ENCODE measurements at places on chromosomes 1 and 21. TPM values are rescaled to one million over a fixed set of nuclear protein-coding genes. Genes with fewer than 3 reads are reported as not detected.

Gene TRIM58
- 7.2 TPM for total RNA-seq

DNA sequence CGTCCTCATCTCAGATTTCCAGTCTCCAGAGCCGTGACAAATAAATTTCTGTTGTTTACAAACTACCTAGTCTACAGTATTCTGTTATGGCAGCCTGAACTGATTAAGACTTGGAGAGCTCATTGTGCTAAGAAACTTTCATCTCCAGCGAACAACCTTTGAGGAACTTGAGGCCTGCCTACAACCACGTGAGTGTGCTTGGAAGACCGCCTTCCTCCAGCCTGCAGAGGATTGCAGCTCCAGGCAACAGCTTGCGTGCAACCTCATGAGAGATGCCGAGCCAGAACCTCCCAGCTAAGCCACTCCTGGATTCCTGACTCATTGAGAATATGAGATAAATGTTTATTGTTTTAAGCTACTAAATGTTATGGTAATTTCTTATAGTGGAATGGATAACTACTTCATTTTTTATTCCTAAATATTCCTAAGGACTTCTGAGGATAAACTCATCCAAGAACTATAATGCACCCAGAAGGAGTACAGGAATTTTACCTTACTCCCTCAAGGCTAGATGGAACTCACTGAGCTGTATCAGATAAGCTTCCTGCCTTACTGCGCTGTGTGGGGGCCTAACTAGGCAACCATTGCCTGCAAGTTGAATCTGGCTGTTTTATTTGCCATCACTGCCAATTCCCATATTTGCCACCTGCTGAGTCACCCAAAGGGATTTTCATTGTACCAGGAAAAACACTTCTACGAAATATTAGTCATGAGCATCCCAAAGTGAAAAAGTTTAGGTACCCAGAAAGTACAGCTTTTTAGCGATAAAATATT lies 17.6 kb downstream of the FAM177B start:
- no peak overlapping the region for H3K27ac ChIP-seq
- H3K27me3 ChIP-seq = no peaks in the 10 kb centered on the region
- no peaks in the 10 kb centered on the region for H3K4me1 ChIP-seq
- DNase-seq = no peak

Gene CRYAA
- not detected for total RNA-seq

Gene GPR157
- 3.3 TPM for total RNA-seq

GRCh38 chr1:172399756-172400721 lies 20.4 kb upstream of the C1orf105 start:
- DNase-seq = no peak
- H3K4me3 ChIP-seq = no peak overlapping the region
- no peak overlapping the region for H3K27ac ChIP-seq

DNA sequence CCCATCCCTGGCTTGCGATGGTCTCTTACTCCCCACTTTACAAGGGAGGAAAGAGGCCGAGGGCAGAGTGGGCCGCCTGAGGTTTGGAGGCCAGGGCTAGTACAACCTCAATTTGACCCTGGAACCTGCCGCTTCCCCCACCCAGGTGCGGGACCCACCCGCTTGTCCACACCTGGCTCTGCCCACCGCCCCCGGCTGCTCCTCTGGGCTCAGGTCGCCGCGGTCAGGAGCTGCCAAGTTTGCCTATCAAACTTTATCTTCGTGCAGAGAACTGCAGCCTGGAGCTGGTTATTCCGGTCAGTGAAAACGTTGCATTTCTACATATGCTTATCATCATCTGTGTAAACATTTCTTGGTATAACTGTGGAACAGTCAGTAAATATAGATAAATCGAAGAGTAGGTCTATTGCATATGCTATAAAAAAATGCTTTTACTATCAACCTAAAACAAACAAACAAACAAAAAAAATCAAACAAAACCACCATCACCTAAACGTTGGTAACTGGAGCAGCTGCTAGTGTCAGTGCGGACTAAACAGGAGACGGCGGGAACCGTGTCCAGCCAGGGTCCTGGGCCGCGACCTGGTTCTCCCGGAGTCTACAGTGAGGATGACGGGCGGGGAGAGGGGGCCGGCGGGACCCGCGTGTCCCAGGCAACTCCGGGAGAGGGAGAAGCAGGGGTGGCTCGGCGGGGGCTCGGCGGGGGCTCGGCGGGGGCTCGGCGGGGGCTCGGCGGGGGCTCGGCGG lies 906 bp upstream of the ADARB1 start:
- H3K27ac ChIP-seq = peak overlapping the region; percentile 88
- no peaks in the 10 kb centered on the region for H3K27me3 ChIP-seq
- no peak for DNase-seq

GRCh38 chr1:78101514-78101913 lies 55.7 kb downstream of the GIPC2 start:
- no peaks in the 10 kb centered on the region for H3K27me3 ChIP-seq
- DNase-seq = no peak
- no peaks in the 10 kb centered on the region for H3K4me1 ChIP-seq

Gene SLFNL1
- total RNA-seq = 1.6 TPM

DNA sequence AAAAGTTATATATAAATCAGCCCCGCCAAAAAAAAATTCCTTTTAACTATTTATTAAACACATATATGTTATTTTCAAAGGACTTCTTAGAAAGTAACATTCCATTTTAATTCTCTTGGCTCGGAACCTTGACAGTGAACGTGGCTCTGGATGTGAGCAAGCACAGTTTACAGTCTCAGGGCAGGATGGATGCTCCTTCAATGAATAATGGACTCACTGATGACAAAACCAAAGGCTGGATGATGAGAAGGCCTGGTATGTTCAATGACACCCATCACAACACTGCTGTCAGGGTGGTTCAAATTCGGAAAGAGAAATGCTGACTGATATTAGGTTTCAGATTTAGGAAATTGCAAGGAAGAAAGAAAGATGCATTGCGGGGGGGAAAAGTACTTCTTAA lies 148.8 kb downstream of the SIPA1L2 start:
- no peak overlapping the region for H3K27ac ChIP-seq
- DNase-seq = no peak
- H3K27me3 ChIP-seq = no peaks in the 10 kb centered on the region
- no peaks in the 10 kb centered on the region for H3K36me3 ChIP-seq
- no peak overlapping the region for H3K4me3 ChIP-seq

- no peak overlapping the region for H3K27ac ChIP-seq
Measured at GRCh38 chr21:29403922-29404538, 105.3 kb downstream of the BACH1 start.

Gene LCE1B
- not detected for total RNA-seq

DNA sequence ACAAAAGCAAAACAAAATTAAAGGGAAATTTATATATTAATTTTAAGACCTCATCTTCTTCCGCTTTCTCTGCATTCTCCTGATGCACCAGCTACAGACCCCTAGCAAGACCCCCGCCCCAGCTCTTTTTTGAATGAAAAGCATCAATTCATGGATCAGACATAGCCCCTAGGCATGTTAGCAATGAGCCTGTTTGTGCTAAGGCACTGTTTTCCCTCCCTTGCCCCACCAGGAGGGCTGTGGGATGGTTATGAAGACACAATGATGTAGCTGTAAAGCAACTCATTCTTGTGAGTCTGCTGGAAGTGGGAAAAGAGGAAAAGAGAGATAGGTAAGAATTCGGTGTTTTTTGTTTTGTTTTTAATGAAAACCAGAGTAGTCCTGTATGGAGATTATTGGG lies 88.5 kb upstream of the ZBTB18 start:
- no peaks in the 10 kb centered on the region for H3K4me1 ChIP-seq
- no peaks in the 10 kb centered on the region for H3K36me3 ChIP-seq
- H3K27me3 ChIP-seq = no peaks in the 10 kb centered on the region
- H3K4me3 ChIP-seq = no peak overlapping the region
- H3K27ac ChIP-seq = no peak overlapping the region

DNA sequence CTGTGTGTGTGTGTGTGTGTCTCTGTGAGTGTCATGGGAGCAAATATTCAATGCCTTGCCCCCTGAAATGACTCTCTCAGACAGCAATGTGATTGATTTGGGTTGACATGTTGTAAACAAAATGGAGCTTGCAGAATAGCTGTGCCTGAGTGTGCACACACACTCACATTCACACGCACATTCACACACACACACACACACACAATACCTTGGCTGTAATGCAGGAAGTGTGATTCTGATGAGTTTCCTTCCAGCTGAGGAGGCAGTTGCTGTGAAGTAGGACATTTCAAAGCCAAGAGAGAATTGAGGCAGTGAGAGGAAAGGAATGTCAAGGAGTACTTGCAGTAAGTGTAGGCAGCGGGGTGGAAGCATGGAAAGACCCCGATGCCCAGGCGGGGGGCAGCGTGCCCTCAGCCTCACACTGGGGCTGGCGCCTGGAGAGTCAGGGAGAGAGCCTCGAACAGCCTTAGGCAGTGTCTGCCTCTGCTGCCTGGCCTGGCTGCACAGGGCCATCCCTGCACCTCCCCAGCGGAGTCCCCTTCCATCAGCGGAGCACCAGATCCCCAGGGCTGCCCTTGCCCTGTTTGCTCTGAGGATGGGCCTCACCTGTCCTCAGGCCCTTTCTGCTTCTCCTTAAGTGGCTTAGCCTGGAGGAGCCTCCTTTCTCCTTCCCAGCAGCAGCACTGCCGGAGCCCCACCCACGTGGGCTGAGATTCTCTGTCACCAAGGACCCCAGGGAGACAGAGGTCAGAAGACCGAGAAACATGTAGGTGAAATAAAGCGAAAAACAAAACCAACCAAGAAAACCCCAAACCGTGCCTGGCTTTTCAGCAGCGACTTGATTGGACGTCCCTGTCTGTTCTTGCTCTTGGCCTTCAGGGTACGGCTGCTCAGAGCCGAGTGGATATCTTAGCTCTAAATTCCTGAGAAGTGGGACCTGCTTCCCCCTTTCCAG lies 9.2 kb downstream of the VASH2 start:
- no peak for DNase-seq
- H3K27me3 ChIP-seq = no peaks in the 10 kb centered on the region
- no peak overlapping the region for H3K27ac ChIP-seq
- no peaks in the 10 kb centered on the region for H3K36me3 ChIP-seq

Gene GBP7
- total RNA-seq = not detected

GRCh38 chr1:92970990-92971689 lies 9.9 kb upstream of the DIPK1A start:
- DNase-seq = no peak
- H3K27ac ChIP-seq = no peak overlapping the region
- no peaks in the 10 kb centered on the region for H3K36me3 ChIP-seq
- H3K4me1 ChIP-seq = no peaks in the 10 kb centered on the region
- H3K27me3 ChIP-seq = no peaks in the 10 kb centered on the region

DNA sequence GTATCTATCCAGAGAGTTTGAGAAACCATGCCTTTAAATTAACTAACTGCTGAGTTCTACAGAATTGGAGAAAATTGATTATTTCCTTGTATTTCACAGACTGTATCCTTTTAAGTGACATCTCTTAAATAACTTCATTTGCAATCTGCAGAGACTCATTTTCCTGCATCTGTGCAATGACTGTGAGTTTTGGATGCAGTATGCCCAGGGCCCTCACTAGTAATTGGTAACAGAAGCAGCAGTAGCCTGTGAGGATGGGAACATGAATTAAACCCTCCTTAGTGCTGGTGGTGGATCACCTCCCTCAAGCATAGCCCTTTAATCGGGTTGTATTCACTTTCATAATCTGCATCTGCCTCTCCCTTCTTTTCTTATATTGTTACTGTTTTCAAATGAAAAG lies 21.7 kb upstream of the SH3D21 start:
- no peak for DNase-seq
- no peak overlapping the region for H3K27ac ChIP-seq
- H3K4me1 ChIP-seq = no peaks in the 10 kb centered on the region
- no peaks in the 10 kb centered on the region for H3K27me3 ChIP-seq
- no peaks in the 10 kb centered on the region for H3K36me3 ChIP-seq
- no peak overlapping the region for H3K4me3 ChIP-seq

GRCh38 chr1:155022927-155023236 lies 10.7 kb downstream of the DCST2 start:
- no peak overlapping the region for H3K27ac ChIP-seq
- DNase-seq = peak; percentile 72
- H3K4me1 ChIP-seq = no peaks in the 10 kb centered on the region

- H3K4me3 ChIP-seq = no peak overlapping the region
- no peak overlapping the region for H3K27ac ChIP-seq
- no peaks in the 10 kb centered on the region for H3K27me3 ChIP-seq
- H3K36me3 ChIP-seq = no peaks in the 10 kb centered on the region
Measured at GRCh38 chr1:119336848-119337247, 31.7 kb upstream of the HAO2 start.

Gene ITGB2
- 20.5 TPM for total RNA-seq

Gene KMO
- total RNA-seq = 0.13 TPM

Gene ZBTB7B
- 412 TPM for total RNA-seq

DNA sequence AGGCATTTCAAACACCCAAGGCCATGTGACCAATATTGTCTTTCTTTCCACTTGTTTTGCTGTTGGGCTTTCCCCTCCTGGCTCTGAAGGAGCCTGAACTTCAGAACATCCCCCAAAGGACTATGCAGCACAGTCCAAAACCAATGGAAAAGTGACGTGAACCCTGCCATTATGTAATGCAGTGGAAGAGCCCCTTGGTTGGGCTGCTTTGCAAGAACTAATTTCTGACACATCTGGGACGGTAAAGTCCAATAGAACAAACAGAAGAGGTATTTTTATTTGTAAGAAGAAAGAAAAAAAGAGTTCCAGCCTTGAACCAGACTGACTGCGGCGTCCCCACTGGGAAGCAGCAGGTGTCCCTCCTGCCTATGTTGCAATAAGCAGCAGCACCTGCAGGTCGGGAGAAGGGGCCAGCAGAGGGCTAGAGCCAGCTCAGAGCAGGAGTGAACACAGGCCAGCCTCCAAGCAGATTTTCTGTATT lies 116.7 kb downstream of the CDC7 start:
- no peaks in the 10 kb centered on the region for H3K27me3 ChIP-seq
- H3K36me3 ChIP-seq = no peaks in the 10 kb centered on the region
- no peak overlapping the region for H3K27ac ChIP-seq
- peak; percentile 66 for DNase-seq

Gene TMEM269
- not detected for total RNA-seq

Gene PLPPR4
- total RNA-seq = not detected

GRCh38 chr1:78236716-78237115 lies 190.9 kb downstream of the GIPC2 start:
- no peak for DNase-seq
- no peaks in the 10 kb centered on the region for H3K27me3 ChIP-seq
- H3K4me1 ChIP-seq = no peaks in the 10 kb centered on the region
- no peak overlapping the region for H3K4me3 ChIP-seq
- H3K27ac ChIP-seq = no peak overlapping the region

GRCh38 chr1:103469801-103470200 lies 55.7 kb upstream of the RNPC3 start:
- H3K27me3 ChIP-seq = no peaks in the 10 kb centered on the region
- no peak overlapping the region for H3K27ac ChIP-seq
- H3K4me1 ChIP-seq = no peaks in the 10 kb centered on the region
- no peaks in the 10 kb centered on the region for H3K36me3 ChIP-seq

Gene FCRL3
- total RNA-seq = 1.7 TPM

- H3K4me1 ChIP-seq = no peaks in the 10 kb centered on the region
- no peak overlapping the region for H3K4me3 ChIP-seq
- H3K27me3 ChIP-seq = no peaks in the 10 kb centered on the region
- H3K27ac ChIP-seq = no peak overlapping the region
Measured at GRCh38 chr21:25161571-25161970, 445.7 kb downstream of the MRPL39 start.

Gene GABPB2
- 17.3 TPM for total RNA-seq

Gene LCE3E
- total RNA-seq = not detected

GRCh38 chr1:19311503-19311930 lies 427 bp downstream of the AKR7A2 start:
- DNase-seq = peak; percentile 64
- H3K27me3 ChIP-seq = no peaks in the 10 kb centered on the region
- peaks cover 23% of the 10 kb centered on the region for H3K4me1 ChIP-seq
- H3K36me3 ChIP-seq = no peaks in the 10 kb centered on the region
- H3K4me3 ChIP-seq = peak overlapping the region; percentile 79

All from Peyer's patch (tissue), 4 donors.